ENCODE measurements at places on chromosomes 6 and 20.

DNA sequence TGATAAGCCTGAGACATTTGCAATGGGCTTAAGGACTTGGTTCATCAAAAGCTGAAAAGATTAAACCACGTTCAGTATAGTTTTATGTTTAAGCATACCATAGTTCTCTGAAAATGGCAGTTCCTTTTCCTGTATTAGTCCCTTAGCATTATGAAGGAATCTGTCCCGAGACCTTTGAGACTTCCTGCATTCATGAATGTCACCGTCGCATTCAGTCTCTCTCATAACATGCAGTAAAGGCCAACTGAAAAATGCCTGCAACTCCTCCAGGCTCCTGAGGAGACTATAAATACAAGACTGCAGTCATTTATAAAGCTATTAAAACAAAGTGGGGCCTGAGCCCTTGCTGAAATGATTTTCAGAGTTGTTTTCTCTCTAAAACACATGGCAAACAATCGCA, 129.1 kb downstream of the SYCP2 start:
- no peak for DNase-seq

- no peak for DNase-seq
Observed at GRCh38 chr6:105135056-105135455, 44.8 kb downstream of the POPDC3 start.

DNA sequence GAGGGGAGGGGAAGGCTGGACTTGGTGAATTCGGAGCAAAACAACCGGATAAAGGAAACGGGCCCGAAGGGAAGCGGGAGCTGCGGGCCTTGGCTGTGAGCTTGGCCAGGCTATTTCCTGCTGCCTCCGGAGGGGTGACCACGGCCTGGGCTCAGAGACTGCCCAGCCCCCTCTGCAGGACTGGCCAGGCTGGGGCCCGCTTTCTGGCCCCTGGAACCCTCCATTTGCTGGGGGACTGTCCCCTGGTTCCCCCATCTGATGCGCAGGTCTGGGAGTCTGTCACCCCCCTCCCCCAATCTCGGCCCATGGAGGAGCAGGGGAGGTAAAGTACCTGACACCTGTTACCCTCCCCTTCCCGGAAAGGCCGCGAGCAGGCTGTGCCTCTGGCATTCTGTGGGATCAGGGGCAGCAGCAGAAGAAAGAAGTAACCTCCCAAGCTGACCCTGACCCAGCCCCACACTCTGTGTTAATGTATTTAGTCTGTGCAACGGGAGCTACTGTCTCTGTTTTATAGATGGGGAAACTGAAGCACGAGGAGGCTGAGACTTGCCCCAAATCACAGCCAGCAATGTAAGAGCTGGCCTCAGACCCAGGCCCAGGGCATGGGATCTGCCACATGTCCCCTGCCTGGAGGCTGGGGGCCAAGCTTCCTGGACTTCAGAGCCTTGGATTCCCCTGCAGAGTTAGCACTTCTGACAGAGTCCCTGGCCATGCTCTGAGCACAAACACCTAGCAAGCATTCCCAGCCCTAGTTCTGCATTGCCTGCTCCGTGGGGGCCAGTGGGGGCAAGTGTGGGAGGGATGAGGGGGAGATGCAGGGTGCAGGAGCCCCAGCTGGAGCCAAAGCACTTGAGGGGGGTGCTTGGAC, 3.5 kb downstream of the C20orf204 start:
- no peak for DNase-seq

DNA sequence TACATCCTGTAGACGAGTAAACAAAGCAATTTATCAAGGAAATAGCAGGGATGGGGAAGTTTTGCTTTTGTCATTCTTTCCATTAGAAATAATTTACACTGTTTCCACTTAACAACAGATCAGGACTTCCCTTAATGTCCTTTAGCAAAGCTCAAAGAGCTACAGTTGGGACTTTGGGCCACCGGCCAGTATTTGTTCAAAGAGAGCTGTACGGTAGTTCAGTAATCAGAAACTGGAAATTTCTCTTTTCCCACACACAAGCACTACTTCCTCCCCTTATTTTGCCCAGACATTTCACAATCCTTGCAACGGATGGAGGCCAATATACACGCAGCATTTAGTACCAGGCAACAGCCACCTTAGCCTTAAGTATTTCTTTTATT, 12.1 kb upstream of the HINT3 start:
- no peak for DNase-seq

GRCh38 chr6:53956068-53956711, 155.1 kb upstream of the MLIP start:
- no peak for DNase-seq

DNA sequence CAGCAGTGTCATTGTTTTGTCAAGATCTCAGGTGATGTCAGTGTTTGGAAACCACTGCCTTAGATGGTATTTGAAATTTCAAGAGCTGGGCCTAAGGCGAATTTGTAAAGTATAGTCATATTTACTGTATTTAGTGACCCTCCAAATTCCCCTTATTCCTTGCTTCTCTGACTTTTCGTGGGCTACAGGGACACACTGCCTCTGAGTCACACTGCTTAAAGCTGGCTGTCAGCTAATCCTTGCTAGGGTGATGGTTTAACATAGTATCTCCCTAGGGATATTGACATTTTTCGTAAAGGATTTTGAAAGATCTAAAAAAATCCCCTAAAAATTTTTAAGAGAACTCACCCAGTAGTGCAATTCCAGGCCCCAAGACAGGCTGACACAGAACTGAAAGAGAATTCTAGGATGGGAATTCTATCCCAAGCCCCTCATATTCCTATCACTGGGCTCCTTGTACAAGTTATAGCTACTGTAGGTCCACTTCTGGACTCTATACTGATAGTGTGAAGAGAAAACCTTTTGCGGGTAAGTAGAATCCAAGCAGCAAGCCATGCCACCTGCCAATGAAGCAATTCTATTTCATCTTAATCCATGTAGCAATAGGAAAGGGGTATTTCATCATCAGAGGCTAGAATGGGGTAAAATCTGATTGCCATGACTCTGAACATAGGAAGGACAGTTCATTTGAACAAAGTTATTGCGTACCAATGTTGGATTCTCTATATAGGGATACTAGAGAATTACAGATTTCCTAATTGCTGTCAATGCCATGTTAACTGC, 4.3 kb downstream of the BMP6 start:
- no peak for DNase-seq

GRCh38 chr6:34900321-34901031, 11.4 kb downstream of the ANKS1A start:
- DNase-seq = no peak

DNA sequence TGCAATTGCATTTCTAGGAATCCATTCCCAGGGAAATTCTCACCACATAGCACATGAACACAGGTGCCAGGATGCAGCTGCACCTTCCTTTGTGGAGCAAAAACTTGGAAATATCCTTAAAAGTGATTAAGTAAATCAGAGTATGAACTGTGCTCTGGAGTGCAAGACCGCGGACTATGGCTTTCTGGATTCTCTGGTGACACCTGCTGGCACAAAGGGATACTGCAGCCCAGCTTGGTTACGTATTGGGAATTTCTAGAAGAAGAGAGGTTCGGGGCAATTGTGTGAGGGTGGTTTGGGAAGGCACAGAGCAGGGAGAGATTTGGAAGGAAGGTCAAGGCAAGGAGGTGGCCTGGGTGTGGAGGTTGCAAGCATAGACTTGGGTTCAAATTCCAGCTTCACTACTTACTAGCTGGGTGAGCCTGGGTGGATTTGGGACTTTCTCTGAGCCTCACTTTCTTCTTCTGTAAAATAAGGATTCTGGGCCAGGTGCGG, 15.9 kb upstream of the PEDS1 start:
- DNase-seq = peak; percentile 83

GRCh38 chr6:91710342-91710741, 1123.5 kb upstream of the MAP3K7 start:
- no peak for DNase-seq

GRCh38 chr20:48102931-48103660, 317.8 kb upstream of the SULF2 start:
- DNase-seq = no peak

- peak; percentile 83 for DNase-seq
Observed at GRCh38 chr6:139030228-139030963, 1.9 kb downstream of the ABRACL start.

DNA sequence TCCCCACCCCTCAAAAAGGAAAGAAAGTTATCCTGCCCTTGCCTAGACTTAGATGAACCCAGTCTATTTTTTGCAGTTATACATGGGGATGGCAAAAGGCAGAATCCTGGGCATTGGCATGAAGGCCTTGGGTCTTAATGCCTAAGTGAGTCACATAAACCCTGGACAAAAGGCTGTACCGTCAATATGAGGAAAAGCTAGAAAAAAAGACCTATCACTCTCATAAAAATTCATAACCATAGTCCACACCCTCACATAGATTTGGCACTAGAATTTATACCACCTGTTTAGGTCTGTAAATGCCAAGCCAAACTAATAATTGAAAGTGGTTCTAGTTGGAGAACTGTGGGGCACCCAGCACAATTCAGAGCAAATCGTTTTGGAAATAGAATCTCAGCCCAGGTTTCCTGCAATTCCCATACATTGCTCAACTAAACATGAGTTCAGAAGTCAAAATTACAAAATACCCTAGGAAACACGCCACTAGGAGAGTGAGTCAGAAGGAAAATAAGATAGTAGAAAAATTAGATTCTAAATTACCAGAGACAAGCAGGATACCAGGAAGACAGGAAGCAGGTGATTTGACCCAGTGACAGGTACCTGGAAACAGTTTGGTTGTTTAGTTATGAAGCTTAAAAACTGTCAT, 70.4 kb upstream of the FUCA2 start:
- no peak for DNase-seq

- no peak for DNase-seq
Observed at GRCh38 chr20:7392542-7393206, 547.6 kb downstream of the HAO1 start.

DNA sequence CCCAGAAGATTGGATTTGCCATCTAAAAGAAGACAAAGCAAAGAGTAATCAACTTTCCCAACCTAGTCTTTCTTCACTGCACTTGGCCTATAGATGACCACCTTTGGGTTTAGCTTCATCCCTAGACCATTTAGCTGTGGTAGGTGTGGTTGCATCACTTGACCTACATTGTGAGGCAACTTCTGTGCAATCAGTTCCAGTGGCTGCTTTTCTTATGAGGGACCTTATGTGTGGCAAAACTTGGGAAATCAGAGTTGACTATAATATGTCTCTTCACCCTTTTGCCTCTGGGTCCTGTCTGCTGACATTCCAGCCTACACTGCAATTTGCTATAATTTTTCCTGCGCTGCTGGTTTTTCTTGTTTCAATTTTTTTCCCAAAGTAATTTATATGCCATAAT, 55.2 kb downstream of the PRDM13 start:
- DNase-seq = no peak

- DNase-seq = no peak
Observed at GRCh38 chr6:130557481-130558112, 191.8 kb downstream of the TMEM200A start.

- DNase-seq = no peak
Observed at GRCh38 chr20:46979603-46980241, 85.1 kb downstream of the EYA2 start.

DNA sequence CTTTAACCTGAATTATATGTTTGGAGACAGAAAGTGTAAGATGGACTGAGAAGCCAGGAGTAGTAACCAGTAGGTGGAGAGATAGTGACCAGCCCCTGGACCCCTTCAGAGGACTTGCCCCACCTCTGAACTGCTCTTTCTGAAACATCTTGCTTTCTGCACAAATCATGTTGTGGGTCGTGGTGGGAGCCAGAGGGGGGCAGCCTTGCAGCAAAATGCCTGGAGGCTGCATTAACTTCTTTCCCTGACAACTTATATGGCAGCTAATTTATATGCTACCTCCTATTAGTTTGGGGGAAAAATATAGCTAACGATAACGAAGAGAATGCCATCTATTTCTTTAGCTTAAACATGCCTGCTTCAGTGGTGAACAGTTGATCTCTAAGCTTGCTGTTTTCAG, 859.8 kb downstream of the MAFB start:
- no peak for DNase-seq

DNA sequence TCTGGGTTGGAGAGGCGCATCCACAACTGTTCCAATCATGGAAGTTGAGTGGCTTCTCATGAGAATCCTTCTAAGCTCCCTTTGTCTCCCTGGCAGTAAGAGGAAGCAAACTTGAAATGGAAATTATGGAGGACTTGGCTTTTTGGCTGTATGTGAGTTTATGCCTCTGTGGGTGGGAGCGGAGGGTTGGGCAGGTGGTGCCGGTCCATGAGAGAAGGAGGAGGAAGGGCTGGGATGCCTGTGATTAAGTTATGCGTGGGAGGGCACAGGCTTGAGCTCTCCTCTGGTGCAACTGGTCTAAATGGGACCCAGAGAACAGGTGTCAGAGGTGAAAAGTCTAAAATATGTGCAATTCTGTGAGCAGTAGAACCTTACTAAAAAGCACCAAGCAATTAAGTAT, 2.2 kb downstream of the PHACTR3 start:
- DNase-seq = no peak

DNA sequence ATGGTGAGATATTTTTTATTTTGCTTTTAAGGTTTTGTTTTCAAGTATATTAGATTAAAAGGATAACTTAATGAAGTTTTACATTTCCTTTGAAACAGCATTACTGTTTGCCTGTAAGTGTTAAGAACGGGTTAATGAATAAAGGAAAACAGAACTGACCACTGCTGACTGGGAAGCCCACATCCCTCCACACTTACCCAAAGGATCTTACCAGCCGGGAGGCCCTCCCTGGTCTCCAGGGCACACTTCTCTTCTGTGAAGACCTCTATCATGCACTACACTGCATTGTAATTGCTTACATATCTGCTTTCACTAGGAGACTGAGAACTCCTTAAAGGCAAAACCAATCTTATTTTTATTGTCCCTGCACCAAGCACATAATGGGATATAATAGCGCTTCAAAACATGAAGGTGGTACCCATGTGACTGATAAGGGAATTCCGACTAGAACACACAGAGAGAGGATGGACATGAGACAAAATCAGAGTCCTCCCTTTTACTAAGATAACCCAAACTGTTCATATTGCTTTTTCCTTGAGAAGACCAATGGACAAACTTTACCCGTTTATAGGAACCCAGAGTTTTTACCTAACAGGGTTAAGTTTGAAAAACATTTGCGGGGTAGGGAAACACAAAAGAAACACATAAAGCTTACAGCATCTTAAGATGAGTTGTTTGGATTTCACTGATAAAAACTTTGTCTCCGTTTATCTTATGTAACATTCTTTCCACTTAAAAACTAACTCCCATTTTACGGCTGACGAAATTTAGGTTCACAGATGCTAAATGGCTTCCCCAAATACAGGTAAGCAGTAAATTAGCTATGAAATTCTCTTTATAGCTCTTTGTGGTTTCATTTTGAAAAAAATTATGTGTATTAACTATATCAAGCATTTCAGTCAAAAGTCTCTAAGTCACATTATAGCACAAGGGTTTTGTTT, 8.7 kb downstream of the EZR start:
- DNase-seq = no peak

GRCh38 chr20:39048000-39048696, 86.0 kb downstream of the DHX35 start:
- peak; percentile 78 for DNase-seq

Measured in B cell (primary cell).